ENCODE measurements at places on chromosomes 11 and 22. TPM values are rescaled to one million over a fixed set of nuclear protein-coding genes. Genes with fewer than 3 reads are reported as not detected.

IGHMBP2 gene
- total RNA-seq = 8.4 TPM

BLID gene
- 1.5 TPM for total RNA-seq

OR8G1 gene
- not detected for total RNA-seq

P4HA3 gene
- total RNA-seq = 3.7 TPM

OR52A1 gene
- total RNA-seq = not detected

C11orf97 gene
- total RNA-seq = not detected

SLC22A9 gene
- not detected for total RNA-seq

LINC01488 gene
- not detected for total RNA-seq

BANF1 gene
- 126 TPM for total RNA-seq

RTN4R gene
- 3.4 TPM for total RNA-seq

HEPN1 gene
- not detected for total RNA-seq

SCN3B gene
- total RNA-seq = not detected

CHRDL2 gene
- not detected for total RNA-seq

POU2AF3 gene
- 0.17 TPM for total RNA-seq

C22orf31 gene
- not detected for total RNA-seq

ALKBH3 gene
- 33.1 TPM for total RNA-seq

DDI1 gene
- total RNA-seq = not detected

TSGA10IP gene
- total RNA-seq = under 0.01 TPM

LDLRAD3 gene
- 20.7 TPM for total RNA-seq

VEGFB gene
- 30.8 TPM for total RNA-seq

Measured in bronchus fibroblast of lung (primary cell).